ENCODE measurements at places on chromosomes 1 and 21.

GRCh38 chr1:63929106-63929478, 155.3 kb downstream of the ROR1 start:
- no peak for DNase-seq

- no peak for DNase-seq
These were observed 17.6 kb downstream of the OSCP1 start for GRCh38 chr1:36432616-36433015.

DNA sequence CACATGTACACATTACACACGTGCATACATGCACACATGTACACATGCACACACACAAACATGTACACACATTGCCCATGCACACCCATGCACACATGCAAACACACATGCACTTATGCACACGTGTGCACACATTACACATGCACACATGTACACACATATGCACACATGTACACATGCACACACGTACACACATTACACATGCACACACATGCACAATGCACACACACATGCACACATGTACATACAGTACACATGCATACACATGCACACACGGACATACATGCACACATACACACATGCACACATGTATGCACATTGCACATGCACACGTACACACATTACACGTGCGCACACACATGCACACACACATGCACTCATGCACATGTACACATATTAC, 95.3 kb upstream of the TTC34 start:
- DNase-seq, result no peak

GRCh38 chr1:79603843-79604242, 597.3 kb upstream of the ADGRL4 start:
- no peak for DNase-seq

DNA sequence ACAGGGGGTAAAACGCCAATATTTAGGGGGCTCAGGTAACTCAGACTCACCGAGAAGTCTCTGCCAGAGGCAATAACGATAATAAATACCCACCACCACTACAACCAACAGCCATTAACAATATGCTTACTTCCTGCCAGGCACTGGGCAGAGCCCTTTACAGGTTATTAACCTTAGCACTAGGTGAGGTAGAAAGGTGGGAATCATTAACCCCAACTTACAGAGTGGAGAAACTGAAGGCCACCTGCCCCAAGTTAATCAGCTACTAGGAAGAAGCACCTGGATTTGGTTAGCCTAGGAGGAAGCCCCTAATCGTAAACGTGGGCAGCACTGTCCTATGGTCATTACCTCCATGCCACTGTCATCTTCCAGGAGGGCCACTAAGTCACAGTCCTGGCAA, 110.0 kb downstream of the UBR4 start:
- DNase-seq, result no peak

- no peak for DNase-seq
These were observed 365.5 kb upstream of the ESRRG start for GRCh38 chr1:217088521-217089284.

- DNase-seq, result no peak
These were observed 82.4 kb downstream of the FAF1 start for GRCh38 chr1:50877641-50878040.

GRCh38 chr21:29638138-29638537, 301.7 kb downstream of the GRIK1 start:
- no peak for DNase-seq

- no peak for DNase-seq
These were observed 14.9 kb upstream of the MACF1 start for GRCh38 chr1:39189592-39190041.

DNA sequence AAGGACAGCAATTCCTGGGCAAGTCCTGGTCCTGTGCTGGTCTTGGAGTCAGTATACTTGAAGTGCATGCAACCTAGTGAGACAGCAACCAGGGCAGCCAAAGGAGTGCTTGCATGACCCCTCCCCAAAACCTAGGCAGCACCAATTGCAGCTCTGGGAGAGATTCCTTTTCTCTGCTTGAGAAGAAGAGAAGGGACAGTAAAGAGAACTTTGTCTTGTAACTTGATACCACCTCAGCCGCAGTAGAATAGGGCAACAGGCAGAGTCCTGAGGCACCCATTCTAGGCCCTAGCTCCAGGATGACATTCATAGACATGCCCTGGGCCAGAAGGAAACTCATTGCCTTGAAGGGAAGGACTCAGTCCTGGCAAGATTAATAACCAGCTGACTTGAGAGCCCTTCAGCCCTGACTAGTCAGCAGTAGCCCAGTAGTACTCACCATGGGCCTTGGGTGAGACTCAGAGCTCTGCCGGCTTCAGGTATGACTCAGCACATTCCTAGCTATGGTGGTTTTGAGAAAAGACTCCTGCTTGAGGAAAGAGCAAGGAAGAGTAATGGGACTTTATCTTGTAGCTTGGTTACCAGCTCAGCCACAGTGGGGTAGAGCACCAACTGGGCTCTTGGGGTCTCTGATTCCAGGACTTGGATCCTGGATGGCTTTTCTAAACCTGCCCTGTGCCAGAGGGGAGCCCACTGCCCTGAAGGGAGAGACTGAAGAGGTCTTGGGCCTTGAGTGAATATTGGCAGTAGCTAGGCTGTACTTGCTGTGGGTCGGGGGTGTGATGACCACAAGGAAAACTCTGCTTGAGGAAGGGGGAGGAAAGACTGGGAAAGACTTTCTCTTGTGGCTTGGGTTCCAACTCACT, 51.7 kb upstream of the ACADM start:
- no peak for DNase-seq

DNA sequence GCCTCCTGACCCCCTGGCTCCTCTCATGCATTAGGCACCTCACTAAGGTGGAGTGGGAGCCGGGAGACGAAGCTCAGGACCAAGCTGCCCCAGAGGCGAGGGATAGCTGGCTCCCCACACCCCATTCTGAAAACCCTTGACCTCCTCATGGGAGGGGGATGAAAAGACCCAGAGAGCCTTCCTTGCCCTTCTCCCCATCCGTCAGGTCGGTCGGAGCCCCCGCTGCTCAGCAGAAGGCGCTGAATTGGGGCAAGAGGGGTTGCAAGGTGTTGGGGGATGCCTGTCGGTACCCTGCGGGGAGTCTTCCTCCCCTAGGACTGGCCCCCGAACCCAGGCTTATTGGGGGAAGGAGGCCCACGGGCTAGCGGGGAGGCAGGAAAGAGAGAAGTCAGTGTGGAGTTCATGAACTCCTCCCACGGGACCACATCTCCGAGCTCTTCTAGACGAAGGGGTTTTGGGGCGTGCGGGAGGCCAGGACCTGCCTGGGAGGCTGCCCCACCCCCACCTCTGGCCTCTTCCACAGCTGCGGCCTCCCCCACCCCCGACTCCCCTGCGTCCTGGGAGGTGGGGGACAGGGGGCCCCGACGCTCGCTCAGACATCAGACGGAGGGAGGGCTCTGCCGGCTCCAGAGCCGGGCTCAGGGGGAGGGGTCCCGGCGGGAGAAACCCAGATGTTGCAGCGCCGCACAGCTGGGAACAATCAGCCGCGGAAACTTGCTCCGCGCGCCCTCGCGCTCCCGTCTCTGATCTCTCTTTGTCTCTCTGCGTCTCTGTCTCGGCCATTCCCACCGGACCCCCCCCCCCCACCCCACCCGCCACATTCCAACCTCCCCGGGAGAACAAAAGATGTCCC, 719 bp downstream of the MFAP2 start:
- DNase-seq, result no peak

DNA sequence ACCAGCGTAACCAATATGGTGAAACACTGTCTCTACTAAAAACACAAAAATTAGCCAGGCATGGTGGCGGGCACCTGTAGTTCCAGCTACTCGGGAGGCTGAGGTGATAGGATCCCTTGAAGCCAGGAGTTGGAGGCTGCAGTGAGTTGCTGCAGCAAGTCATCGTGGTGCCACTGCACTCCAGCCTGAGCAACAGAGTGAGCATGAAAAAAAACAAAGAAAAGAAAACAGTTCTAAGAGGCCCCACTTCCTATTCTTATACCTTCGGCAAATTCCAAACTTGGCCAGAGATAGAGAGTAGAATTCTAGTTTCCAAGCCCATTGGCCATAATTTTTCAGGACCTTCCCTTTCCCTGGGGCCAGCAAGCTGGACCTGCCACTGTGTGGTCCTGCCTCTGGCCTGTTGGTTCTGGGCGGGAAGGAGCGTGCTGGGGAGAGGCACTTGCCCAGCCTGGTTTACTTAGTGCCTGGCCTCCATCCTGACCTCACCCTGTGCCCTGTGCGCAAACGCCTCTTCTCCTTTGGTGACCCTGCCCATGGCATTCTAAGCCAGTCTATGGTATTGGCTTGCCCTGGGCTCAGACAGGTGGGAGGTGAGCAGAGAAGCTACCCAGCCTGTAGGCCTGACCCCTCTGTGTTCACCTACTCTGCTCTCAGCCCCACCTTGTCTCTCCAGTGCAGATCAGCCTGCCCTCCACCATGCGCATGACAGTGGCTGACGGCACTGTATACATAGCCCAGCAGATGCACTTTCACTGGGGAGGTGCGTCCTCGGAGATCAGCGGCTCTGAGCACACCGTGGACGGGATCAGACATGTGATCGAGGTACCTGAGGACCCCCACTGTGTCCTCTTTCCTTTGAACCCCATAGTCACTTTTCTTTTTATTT, 11.0 kb downstream of the CA6 start:
- no peak for DNase-seq

GRCh38 chr1:108561689-108562326, 1.9 kb downstream of the EEIG2 start:
- peak; percentile 84 for DNase-seq

DNA sequence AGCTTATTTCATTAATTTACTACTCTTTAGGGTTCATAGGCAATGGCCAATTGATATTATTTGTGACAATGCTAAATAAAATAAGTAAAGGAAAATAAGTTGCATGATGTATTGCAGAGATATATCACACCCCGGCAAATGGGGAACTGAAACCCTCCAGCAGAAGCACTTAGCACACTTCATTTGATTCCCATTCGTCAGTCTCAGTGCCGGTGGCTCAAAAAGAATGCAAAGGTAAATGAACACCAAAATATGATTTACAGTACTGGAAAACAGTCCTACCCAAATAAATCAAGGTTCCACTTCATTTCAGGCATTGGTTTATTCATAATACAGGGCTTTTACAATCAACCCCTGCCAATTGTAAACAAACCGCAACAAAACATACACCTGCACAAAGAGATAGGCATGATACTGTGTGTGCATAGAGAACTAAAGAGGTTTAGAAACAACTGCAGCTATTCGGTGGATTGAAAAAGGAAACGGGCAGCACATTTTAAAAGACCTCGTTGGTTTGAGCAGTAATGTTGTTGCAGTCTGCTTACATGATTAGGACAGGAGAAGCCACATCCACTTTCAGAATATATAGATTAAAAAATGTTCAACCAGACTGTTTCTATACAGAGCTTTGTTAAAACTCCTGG, 1019.2 kb downstream of the TTLL7 start:
- DNase-seq, result no peak

GRCh38 chr1:223731133-223731770, 18.9 kb downstream of the CAPN2 start:
- DNase-seq, result no peak

DNA sequence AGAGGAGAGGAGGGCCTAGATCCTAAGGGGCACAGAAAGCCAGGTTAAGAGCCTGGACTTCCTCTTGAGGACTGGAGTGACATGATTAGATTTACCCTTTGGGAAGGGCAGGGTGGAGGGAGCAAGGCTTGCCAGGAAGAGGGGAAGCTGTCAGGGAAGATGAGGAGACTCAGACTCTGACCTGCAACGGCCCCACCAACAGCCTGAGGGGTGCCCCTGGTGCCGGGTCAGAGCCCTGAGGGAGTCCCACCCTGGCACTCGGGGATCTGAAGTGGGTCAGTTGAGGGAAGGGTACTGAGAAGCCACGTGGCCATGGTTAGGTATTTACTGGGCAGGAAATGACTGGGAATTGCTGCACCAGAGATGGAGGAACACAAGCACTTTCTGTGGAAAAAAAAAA, 9.8 kb downstream of the ECE1 start:
- no peak for DNase-seq

DNA sequence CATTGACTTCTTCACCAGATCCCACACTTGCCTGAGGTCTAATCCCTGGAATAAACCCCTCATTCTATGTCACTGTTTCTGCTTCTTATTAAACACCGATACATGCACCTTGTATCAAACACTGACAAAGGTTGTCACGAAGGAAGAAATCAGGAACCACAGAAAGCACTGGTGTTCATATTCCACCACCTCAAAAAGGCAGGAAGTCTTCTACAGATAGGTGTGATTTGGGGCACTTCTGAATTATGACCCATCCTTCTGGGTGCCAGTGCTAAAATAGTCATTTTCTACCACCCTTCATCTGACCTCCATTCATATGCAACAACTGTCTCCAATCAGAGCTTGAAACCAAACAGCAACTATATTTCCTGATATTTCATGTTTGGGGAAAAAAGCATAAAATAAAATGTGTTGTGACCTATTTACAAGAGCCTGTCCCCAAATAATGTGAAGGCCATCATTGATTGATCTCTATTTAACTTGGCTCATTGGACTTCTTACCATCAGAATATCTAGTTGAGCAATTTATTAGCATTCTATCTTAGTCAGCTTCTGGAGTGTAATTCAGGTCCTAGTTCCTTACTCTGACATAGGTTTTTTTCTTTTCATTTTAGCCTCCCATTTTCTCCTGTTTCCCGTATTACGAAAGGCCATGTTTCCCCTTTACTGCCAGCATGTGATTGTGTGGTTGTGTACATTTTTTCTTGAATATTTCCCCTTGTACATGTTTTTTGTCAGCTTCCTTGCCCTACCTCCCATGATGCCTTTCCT, 43.1 kb downstream of the DUSP10 start:
- no peak for DNase-seq

DNA sequence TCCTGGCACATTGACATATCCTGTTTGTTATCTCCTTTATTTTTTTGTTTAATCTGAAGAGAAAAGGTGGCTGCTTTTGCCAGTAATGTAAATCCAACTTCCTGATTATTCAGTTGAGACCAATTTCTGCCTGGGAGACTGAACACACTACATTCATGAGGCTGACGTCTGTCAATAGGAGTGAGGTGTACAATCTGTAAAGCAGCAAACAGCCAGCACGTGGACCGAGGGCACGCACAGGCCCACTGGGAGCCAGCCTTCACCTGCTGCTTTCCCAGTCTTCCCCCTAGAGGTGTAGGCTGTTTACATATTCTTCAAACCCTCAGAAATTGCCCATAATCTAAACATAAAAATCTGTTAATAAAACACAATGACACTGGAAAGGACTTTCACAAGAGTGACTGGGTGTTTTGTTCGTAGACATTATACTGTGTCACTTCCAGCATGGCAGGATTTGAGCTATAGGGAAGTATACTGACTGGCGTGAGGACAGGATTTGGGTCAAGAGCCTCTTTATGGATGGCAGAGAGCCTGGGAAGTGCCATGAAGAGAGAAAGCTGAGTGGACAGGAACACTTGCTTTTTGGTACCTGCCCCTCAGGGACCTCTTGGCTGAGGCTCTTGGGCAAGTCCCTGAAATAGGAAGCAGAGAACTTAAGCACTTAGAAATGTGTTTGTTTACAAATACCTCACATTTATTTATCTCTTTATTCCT, 552.9 kb upstream of the CAMK1G start:
- no peak for DNase-seq

All from activated naive CD4-positive, alpha-beta T cell treated with anti-CD3 and anti-CD28 coated beads, Interleukin-2, amount 50 U/mL, for 16 hours (primary cell).